ENCODE measurements at places on chromosomes 3 and 15.

DNA sequence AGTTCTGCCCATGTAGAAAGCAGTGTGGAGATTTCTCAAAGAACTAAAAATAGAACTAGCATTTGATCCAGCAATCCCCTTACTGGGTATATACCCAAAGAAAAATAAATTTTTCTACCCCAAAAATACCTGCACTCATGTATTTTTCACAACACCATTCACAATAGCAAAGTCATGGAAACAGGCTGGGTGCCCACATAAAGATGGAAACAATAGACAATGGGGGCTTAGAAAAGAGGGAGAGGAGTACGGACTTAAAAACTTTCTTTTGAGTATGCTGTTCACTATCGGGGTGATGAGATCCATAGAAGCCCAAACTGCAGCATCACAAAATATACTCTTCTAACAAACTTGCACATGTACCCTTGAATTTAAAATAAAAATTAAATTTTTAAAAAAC, 345.1 kb upstream of the CCDC54 start:
- no peak for DNase-seq

DNA sequence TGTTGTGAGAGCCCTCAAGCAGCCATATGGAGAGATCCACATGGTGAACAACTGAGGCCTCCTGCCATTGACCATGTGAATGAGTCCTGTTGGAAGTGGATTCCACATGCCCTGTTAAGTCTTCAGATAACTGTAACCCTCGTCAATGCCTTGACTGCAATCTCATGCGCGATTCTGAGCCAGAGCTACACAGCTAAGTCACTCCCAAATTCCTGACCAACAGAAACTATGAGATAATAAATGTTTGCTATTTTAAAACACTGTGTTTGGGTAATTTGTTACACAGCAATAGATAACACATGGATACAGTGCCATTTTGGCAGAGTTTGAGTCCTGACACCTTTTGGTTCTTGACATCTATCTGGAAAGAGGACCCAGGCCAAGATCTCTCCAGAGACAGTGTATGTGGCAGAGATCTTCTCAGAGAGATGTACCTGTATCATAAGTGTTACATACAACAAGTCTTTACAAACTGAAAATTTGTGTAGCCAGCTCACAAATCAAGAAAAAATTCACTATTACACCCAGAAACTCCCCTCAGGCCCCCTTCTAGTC, 34.5 kb upstream of the BNC1 start:
- no peak for DNase-seq

- DNase-seq: no peak
These were observed 57.4 kb downstream of the MRPS25 start for GRCh38 chr3:15007681-15008141.

- no peak for DNase-seq
These were observed 51.7 kb upstream of the ACP3 start for GRCh38 chr3:132265488-132265887.

DNA sequence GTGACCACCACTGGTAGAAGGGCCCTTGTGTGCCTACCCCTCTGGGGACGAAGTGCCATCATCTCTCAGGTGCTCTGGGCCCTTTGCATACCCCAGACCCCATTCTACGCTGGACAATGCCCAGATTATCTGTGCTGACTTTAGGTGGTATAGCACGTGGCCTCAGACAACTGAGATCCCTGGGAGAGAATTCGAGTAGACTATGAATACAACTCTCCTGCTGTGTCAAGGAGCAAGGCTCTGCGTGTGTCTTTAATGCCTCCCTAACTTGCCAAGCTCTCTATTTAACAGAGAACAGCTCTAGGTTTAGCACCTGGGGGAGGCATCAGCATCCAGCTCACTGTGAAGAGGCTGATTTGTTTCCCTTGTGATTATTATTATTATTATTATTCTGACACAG, 29.1 kb downstream of the FAM3D start:
- DNase-seq: no peak

GRCh38 chr3:12180218-12180617, 21.5 kb upstream of the TIMP4 start:
- DNase-seq: no peak

- no peak for DNase-seq
These were observed 1090.2 kb downstream of the FHIT start for GRCh38 chr3:60160822-60161748.

GRCh38 chr15:57922776-57923175, 142.7 kb downstream of the ALDH1A2 start:
- no peak for DNase-seq

All from D341Med (cell line).